ENCODE measurements at places on chromosomes 1 and 21.

- no peak for DNase-seq
These were observed 6.3 kb downstream of the RABGAP1L start for GRCh38 chr1:174165471-174166137.

DNA sequence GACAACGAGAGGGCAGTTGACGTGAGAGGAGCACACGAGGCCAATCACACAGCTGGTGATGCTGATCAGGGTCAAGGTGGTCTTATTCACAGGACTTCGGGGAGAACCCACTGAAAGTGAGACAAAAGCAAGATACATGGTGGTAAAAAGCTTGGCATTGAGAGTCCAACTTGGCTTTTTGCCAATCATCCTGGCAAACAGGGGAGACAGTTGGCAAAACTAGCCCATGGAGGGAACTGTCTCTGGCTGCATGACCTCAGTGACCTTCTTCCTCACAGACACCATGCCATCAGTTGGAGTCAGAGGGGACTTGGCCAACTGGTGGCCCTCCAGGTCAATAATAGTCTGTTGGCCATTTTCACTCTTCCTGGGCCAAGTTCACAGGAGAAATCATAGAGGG lies 139.9 kb downstream of the ASTN1 start:
- DNase-seq, result no peak

GRCh38 chr1:183360473-183360872 lies 57.7 kb downstream of the NMNAT2 start:
- DNase-seq, result no peak

DNA sequence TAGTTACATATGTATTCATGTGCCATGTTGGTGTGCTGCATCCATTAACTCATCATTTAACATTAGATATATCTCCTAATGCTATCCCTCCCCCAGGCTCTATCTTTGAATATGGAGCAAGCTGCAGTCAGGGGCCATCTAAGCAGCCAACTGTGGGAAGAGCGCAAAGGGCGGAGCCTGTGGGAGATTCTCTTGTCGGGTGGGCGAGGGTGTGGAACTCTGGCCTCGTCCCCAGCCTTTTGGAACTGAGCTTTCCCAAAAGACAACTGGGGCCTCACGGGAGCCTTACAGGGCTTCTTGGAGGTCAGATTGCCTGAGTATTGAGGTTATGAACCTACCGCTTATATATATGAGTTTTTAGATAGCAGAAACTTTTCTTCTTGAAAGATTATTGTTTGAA lies 117.2 kb downstream of the HHAT start:
- DNase-seq, result no peak

GRCh38 chr1:228240411-228241240 lies 32.8 kb downstream of the OBSCN start:
- DNase-seq, result no peak

All from urothelium cell line (cell line).